Vagina (tissue), 2 donors: ENCODE measurements at places on chromosomes 4 and X. TPM values are rescaled to one million over a fixed set of nuclear protein-coding genes. Genes with fewer than 3 reads are reported as not detected.

DNA sequence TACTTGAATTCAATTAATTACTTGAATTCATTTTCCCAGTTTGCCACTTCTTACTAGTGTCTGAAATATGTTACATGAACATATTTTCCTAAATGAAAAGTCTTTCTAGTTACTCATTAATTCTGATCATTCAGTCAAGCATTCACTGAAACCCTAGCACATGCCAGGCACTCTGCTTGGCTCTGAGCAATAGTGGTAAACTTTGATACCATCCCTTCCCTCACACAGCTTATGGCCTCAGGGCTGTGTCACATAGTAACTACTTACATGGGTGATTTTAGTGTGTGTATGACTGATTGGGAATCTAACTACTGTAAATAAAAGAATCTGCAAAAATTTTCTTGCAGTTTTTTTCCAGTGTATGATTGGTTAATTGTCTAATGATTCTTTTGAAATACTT, 32.7 kb downstream of the METAP1 start:
- no peak for DNase-seq

DNA sequence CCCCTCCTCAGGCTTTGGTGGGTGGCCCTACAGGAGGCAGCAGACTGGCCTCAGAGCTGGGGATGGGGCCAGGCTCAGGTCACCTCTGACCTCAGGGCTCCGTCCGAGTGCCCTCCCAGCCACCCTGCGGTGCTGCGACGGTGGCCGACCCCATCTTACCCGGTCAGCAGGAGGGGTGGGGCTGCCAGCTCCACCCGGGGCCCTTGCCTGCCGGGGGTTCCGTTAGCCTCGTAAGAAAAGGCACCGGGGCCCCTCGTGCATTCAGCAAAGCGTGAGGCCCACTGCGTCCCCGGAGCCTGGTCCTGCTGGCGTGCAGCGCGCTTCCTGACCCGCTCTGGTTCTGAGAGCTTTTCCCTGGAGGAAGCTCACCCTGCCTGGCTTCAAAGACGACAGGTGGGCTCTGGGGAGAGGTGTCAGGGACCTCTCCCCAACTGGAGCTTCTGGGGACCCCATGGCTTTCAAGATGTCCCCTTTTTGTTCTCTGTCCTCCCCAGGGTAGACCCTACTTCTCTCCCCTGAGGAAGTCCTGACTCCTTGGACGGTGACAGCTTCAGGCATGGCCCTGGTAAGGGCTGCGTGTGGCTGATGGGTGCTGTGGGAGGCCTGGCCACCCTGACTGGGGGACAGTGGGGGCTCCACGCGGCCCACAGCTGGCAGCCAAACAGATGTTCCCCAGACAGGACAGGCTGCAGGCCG, 15.9 kb downstream of the FGFRL1 start:
- no peak for DNase-seq

- no peak for DNase-seq
Measured at GRCh38 chr4:156673483-156673882, 298.1 kb downstream of the PDGFC start.

The POF1B gene
- 18.7 TPM for total RNA-seq

The HPGDS gene
- total RNA-seq, result 0.98 TPM

The EBP gene
- 55.2 TPM for total RNA-seq

DNA sequence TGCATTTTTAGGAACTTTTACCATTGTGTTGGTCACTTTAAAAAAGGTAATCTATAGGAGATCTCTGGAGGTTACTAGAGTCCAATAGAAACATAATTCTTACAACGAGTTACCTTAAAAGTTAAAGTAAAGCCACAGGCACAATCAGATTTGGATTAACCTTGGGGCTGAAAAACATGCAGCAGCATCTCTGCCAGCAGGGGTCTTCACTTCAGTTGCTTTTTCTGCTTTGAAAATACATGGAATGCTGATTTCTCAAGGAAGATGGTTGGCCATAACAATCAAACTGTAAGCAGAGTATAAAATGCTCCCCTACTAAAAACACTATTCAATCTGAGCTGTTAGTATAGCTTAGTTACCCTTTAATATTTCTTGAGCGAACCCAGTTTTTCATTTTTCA, 1072.3 kb upstream of the PCDH10 start:
- no peak for DNase-seq

GRCh38 chrX:23813808-23814207, 30.8 kb downstream of the SAT1 start:
- no peak for DNase-seq

The KLKB1 gene
- 0.98 TPM for total RNA-seq

DNA sequence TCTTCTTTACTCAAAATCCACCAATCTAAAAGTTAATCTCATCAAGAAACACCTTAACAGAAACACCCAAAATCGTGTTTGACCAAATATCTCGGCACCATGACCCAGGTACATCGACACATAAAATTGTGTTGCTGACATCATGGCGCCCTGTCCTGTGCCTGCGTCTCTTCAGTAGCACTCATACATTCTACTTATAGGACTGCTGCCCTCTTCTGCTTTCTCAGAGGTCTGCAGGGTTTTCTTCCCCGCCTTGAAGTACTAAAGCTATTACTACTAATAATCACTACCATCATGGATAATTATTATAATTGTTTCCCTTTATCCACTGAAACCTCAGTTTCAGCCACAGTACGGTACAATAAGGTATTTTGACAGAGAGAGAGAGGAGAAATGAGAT, 1403.1 kb upstream of the TENM3 start:
- DNase-seq, result no peak

The OPRPN gene
- total RNA-seq, result not detected

The GDPD2 gene
- not detected for total RNA-seq

DNA sequence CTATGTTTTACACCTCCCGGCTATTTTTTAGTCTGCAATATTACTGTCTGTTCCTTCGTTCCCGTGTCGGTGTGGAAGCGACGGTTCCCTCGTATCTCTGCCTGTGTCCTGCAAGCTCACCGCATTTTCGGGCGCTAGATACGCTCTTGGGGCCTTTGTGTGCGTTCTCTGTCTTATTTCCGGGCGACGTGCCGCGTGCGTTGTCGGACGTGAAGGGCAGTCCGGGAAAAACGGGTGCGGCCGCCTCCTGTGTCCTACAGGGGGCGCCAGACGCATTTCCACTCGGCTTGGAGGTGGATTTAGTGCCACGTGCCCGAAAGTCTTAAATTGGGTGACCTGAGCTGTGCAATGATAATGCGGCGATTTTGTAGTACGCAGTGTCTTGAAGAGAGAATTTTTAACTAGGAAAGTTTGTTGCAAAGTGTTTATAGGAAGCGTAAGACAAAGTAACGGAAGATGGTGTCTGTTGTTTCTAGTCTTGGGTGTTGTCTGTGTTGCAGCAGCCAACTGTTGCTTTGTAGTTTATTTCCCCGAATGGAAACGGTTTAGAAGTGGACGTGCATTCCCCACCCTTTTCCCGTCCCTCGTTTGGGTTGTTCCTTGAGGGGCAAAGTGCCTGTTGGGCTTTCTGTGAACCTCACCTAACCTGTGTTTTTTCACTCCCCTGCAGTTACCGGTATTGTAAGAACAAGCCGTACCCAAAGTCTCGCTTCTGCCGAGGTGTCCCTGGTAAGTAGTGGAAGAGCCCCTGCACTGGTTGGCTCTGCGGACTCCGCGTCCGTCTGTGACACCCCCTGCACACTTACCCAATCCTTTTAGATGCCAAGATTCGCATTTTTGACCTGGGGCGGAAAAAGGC, 720 bp downstream of the RPL10 start:
- DNase-seq, result no peak

DNA sequence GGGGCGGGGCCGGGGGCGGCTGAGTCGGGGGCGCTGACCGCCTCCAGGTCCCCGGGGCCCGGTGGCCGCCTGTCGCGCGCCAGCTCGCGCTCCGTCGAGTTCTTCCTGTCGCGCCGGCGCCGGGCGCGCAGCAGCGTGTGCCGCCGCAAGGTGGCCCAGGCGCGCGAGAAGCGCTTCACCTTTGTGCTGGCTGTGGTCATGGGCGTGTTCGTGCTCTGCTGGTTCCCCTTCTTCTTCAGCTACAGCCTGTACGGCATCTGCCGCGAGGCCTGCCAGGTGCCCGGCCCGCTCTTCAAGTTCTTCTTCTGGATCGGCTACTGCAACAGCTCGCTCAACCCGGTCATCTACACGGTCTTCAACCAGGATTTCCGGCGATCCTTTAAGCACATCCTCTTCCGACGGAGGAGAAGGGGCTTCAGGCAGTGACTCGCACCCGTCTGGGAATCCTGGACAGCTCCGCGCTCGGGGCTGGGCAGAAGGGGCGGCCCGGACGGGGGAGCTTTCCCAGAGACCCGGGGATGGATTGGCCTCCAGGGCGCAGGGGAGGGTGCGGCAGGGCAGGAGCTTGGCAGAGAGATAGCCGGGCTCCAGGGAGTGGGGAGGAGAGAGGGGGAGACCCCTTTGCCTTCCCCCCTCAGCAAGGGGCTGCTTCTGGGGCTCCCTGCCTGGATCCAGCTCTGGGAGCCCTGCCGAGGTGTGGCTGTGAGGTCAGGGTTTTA, 1.5 kb downstream of the ADRA2C start:
- no peak for DNase-seq

The NPY5R gene
- not detected for total RNA-seq

The NEK1 gene
- total RNA-seq, result 14.7 TPM

- no peak for DNase-seq
Measured at GRCh38 chr4:168574581-168575295, 77.9 kb downstream of the PALLD start.

DNA sequence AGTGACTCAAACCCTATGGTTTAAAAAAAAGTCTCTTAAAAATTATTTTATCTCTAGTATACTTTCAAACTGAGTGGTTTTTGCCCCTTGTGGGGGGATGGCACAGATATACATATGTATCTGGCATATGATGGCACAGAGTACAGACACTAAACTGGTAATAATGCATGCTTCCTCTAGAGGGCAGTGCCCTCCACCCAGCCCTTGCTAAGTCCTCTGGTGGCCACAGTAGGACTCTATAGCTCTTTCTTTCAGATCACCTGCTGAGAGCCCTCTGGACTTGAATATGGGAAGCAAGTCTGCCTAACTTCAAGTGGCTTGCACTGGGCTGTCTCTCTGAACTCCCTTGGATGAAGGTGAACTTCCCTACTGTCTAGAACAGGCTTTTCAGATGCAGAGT, 66.3 kb downstream of the TSPAN7 start:
- DNase-seq, result no peak

DNA sequence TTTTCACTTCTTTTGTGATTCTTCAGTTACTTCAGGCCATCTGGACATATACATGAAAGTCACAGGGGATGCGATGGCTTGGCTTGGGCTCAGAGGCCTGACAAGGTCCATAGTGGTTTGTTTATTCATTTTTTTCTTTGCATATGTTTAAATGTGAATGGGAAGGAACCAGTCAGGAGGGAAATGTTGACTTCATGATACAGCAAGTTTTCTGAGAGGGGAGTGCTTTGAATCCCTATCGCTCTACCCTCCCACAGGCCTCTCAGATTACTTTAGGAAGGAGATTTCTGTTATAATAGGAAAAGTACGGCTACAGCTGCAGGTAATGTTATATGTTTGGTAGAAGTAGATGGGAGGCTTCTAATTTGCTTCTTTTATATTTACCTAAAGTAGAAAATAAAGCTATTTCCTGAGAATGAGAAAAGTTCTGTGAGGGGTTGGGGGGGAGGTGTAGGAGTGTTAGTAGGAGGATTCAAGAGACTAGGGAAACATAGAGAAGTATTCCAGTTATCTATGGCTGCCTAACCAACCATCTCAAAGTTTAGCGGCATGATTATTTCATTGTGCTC, 322.9 kb downstream of the RAPGEF2 start:
- DNase-seq, result no peak

- no peak for DNase-seq
Measured at GRCh38 chr4:79682161-79682560, 274.1 kb upstream of the GK2 start.

- no peak for DNase-seq
Measured at GRCh38 chr4:24989327-24989726, 41.4 kb downstream of the LGI2 start.

DNA sequence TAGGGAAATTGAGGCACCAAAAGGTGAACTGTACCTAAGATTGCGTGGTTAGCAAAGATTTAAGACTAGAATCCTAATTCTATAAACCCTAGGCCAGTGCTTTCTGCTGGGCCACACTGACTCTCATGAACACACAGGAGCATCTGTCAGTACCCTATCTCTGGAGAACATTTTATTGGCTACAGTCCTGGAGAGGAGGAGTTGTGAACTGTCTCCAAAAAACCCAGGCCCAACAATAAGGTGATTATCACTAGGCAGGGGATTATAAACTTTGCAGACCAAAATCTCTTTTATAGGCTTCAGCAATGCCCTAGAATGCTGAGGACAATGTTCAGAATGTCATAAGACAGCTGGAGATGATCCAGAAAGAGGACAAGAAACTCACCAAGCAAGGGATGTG, 24.1 kb downstream of the OPHN1 start:
- DNase-seq, result no peak

DNA sequence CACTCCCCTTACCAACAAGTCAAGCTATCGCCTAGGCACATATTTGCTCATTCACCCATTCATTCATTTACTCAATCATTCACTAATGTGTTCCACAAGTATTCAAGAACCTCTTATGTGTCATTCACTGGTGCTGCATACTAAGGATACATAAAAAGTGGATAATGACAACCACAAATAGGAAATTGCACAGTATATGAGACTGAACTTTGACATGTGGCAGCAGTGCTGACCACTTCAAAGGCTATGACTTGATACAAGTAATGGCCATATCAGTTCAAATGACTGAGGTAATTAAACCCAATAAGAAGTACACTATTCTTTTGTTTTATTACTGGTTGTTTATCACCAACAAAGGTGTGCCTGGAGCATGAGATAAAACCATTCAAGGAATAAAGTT, 282.5 kb downstream of the KLHL13 start:
- no peak for DNase-seq

DNA sequence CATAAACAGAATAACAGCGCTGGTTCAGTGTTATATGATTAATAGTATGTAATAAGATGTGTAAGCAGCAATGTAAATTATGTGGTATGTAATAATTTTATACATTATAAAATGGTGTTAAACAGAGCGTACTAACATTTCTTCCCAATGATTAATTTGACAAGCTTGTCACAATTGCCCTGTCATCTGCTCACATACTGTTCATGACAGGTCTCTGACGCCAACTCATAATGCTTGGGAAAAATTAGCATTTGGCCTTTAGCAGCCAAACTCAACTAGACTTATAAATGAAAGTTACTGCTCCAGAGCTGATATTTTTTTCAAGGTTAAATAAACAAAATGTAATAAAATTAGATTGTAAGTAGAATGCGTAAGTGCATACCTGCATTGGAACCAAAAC, 246.8 kb downstream of the TRAM1L1 start:
- no peak for DNase-seq

DNA sequence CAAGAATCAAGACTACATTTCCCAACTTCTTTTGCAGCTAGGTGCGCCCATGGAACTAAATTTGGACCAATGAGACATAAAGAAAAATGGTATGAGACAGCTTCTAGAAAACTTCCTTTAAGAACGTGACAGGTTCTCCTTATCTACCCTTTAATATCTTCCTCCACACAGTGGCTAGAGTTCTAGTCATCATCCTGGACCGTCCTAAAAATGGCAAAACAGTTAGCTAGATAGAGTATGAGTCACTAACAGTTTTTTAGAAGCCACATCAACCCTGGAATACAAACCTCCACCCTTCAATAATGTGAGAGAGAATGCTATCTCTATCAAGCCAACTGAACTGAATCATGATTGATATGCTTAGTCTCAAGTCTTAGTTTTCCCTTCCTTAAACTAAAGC, 267.9 kb upstream of the SLC7A11 start:
- DNase-seq, result no peak

- DNase-seq, result no peak
Measured at GRCh38 chrX:5857232-5857631, 371.4 kb downstream of the NLGN4X start.

The RTL9 gene
- not detected for total RNA-seq
